Cerebellar cortex (tissue), 1 donor: ENCODE measurements at places on chromosomes 7 and 10.

GRCh38 chr10:74433993-74434392 is 283.0 kb downstream of the ADK start:
- no peak for DNase-seq

- no peak for DNase-seq
These were observed 3.5 kb downstream of the POLR3A start for GRCh38 chr10:78025685-78026364.

- peak; percentile 93 for DNase-seq
These were observed 65.8 kb upstream of the FRMD4A start for GRCh38 chr10:14396411-14397048.

DNA sequence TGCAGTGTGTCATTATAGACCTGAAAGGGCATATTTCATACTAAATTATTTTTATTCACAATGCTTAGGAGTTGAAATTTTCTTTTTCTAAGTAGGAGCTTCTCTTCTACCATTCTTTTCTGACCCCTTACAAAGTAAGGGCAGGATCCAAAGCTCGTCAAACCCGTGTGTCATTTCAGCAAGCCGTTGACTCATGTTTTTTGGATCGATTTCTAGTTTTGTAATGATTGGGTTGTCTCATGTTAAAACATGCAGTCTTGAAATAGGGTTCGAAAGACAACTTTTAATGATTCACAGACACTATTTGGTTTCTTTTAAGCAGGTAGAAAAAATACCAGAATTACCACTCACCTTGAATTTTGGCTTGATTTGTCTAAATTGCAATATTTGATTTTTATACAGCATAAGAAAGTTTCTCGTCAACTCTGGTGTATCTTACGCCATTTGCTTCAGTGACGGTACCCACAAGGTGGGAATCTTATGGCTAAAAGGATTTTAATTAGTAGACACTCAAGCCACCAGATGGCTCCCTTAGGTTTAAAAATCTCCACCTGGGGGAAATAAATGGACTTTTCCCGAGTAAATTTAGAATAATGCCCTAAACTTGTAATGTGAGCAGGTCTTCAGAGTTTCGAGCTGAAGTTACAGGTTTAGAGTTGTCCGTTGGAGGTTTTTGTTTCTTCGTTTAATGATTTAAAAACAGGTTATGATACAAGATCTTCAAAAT is 283.4 kb downstream of the CCDC3 start:
- DNase-seq, result no peak

GRCh38 chr10:30705101-30705624 is 75.6 kb upstream of the LYZL2 start:
- no peak for DNase-seq

GRCh38 chr7:5774790-5775189 is 6.7 kb downstream of the RNF216 start:
- DNase-seq, result no peak

DNA sequence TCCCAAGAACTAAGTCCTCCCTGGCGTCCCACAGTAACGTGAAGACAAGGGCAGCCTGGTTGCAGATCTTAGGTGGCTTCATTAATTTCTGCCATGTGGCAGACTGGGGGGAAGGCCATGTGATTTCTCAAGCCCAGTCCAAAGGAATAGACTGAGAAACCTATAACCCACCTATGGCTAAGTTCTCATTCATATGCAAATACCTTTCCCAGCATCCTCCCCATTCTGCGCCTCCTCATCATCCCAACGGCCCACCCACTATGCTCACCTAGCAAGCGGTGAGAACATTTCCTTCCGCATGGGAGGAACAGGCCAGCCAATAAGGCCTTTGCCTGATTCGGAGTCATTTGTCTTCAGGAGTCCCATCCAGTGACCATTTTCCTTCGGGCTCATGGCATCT is 8.2 kb upstream of the CLEC2L start:
- DNase-seq, result no peak

GRCh38 chr7:105250239-105250638 is 138.5 kb downstream of the SRPK2 start:
- DNase-seq, result no peak

DNA sequence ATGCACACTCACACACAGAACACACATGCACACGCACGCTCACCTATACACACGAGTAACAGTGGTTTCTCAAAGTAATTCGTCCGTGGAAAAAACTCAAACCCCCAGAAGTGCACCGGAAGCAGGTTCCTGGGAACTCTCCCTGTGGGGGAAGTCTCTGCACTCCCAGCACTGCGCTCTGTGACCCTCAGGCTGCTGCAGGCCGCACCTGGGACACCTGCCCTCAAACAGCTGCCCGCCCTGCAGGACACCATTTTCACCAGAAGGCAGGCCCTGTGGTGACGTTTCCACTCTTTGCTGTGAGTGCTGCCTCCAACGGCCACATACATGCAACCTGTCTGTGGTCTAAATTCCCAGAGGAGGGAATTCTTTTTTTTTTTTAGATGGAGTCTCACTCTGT is 21.3 kb downstream of the YKT6 start:
- DNase-seq, result no peak

- DNase-seq, result no peak
These were observed 32.6 kb upstream of the GIMAP8 start for GRCh38 chr7:150417863-150418262.

DNA sequence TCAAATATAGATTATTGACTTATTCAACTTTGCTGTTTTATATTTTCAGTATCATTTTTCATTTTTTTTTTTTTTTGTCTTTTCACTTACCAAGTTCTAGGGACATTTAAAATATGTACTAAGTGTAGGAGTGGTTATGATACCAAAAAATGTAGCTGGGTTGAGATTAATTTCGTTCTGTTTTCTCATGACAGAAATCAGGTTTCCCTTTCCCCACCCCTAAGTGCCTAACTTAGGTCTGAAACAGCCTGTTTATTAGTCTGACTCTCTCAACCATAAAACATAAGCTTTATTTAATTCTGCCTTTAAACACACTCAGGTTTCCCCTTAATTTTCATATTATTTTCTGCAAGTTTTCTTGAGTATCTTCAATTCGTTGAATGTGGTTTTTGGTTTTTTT is 22.1 kb downstream of the TMEM106B start:
- no peak for DNase-seq

DNA sequence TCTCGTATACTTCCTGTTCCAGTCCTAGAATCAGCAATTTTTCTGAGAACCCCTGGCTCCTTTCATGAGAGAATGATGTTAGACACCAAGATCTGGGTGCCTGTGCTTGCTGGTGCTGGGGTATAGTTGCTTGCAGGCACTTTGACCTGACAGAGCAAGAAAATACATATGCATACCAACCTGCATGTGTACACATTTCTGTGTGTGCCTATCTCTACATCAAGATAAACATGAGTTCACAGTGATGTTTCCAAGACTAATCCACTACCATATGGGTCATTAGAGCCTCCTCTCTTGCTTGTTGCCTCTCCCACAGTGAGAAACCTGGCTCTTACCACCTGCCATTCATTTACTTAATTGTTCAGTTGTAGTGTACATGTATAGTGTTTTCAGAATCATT is 229.1 kb upstream of the IGFBP3 start:
- DNase-seq, result no peak

GRCh38 chr7:16627236-16627635 is 18.3 kb downstream of the ANKMY2 start:
- no peak for DNase-seq

GRCh38 chr7:95749515-95749914 is 22.8 kb upstream of the DYNC1I1 start:
- DNase-seq, result no peak

- peak; percentile 66 for DNase-seq
These were observed 1.6 kb downstream of the NCOA4 start for GRCh38 chr10:46028584-46029460.

DNA sequence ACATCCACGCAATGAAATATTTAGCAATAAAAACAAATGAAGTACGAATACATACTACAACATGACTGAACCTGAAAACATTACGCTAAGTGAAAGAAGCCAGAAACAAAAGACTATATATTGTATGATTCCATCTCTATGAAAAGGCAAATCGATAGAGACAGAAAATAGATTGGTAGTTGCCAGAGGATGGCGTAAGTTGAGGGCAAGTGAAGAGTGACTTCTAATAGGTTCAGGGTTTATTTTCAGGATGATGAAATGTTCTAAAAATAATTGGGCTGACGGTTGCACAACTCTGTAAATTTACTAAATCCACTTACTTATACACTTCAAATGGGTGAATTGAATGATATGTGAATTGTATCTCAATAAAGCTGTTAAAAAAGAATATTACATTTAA is 39.5 kb upstream of the TECTB start:
- DNase-seq, result no peak

- no peak for DNase-seq
These were observed 276.3 kb upstream of the KCND2 start for GRCh38 chr7:119996634-119997033.

- DNase-seq, result no peak
These were observed 67.9 kb upstream of the NFKB2 start for GRCh38 chr10:102327641-102328040.

DNA sequence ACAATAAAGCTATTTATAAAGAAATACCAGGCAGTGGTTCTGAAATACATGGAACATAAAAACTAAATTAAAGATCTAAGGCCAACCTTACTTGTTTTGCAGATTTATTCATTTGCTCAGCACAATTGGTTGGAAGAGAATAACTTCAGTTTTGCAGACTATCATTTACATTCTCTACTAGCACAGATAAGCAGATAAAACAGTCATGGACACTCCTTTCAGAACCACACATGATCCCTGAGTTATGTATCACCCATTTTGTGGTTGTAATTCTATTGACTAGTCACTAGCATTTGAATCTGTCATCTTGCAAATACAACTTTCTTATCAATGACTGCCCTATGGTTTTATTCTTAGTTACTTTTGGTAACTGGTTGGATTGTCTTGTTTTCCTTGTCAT is 45.1 kb downstream of the PRKAR2B start:
- no peak for DNase-seq

DNA sequence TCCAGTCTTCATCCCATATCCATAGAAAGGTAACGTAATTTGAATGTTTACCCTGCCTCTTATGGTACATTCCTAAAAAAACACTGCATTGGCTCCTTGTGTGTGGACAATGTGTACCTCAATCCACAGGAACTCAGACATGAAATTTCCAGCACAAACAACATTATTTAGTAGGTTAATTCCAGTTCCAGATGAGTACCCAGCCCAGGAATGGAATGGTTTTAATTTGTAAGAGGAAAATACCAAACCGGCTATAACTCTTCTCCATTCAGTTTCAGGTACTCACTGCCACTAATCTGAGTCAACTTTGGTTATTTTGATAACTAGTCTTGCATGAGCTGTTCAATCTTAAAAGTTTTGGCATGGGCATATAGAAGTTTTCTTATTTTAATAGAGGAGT is 39.0 kb downstream of the TFPI2 start:
- DNase-seq, result no peak

GRCh38 chr10:792083-792791 is 102.8 kb upstream of the DIP2C start:
- no peak for DNase-seq

- DNase-seq, result no peak
These were observed 42.6 kb upstream of the C7orf33 start for GRCh38 chr7:148547951-148548350.

GRCh38 chr7:156777364-156778069 is 115.5 kb downstream of the LMBR1 start:
- DNase-seq, result no peak

- peak; percentile 83 for DNase-seq
These were observed 88.9 kb downstream of the ELFN1 start for GRCh38 chr7:1758859-1759521.

- no peak for DNase-seq
These were observed 64.4 kb downstream of the FBXL13 start for GRCh38 chr7:103010211-103010610.

- DNase-seq, result no peak
These were observed 15.2 kb downstream of the CUZD1 start for GRCh38 chr10:122830273-122830964.

DNA sequence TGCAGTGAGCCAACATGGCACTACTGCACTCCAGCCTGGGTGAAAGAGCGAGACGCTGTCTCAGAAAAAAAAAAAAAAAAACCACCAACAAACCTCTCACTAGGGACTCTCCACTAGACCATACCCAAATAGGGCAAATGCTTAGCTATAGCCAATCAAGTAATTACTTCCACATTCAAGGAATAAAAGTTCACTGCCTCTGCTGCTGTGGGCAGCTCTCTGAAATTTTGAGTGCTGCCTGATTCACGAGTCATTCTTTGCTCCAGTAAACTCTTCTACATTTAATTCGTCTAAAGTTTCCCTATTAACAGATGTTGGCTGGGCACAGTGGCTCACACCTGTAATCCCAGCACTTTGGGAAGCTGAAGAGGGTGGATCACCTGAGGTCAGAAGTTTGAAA is 4.7 kb upstream of the NRBF2 start:
- DNase-seq, result no peak

DNA sequence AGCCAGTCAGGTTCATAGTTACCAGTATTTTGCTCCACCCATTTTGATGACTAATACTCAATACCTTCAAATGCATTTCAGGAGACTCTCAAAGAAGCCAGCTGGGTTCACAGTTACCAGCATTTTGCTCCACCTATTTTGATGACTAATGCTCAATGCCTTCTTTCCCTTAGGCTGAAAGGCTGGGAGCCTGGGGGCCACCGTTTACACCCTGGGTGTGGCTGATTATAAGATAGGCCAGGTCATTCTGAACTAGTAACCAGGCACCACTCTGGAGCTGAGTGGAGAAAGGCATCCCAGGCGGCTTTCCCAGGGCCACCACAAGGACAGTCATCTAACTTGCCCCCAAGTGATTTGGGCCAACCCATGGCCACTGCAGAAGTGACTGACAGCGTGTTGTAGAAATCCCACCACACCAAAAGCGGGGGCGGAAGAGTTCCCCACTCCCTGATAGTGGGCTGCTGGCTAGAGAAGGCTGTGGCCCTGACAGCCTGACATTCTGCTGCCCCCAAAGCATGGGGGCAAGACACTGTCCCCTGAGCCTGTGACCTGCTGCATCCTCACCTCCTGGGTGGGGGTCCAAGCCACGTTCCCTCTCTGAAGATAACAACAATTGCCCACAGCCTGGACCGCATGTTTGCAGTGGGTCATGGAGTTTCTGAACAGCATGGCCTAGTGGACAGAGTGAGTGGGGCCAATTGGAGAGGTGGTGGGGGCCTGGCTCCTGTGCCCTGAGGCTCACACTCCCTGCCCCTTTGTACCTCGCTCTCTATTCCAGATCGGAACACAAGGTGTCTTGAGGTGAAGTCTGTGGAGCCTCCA is 23.0 kb upstream of the ZNF488 start:
- DNase-seq, result no peak

GRCh38 chr10:86036544-86036831 is 330.1 kb downstream of the GRID1 start:
- DNase-seq, result no peak

DNA sequence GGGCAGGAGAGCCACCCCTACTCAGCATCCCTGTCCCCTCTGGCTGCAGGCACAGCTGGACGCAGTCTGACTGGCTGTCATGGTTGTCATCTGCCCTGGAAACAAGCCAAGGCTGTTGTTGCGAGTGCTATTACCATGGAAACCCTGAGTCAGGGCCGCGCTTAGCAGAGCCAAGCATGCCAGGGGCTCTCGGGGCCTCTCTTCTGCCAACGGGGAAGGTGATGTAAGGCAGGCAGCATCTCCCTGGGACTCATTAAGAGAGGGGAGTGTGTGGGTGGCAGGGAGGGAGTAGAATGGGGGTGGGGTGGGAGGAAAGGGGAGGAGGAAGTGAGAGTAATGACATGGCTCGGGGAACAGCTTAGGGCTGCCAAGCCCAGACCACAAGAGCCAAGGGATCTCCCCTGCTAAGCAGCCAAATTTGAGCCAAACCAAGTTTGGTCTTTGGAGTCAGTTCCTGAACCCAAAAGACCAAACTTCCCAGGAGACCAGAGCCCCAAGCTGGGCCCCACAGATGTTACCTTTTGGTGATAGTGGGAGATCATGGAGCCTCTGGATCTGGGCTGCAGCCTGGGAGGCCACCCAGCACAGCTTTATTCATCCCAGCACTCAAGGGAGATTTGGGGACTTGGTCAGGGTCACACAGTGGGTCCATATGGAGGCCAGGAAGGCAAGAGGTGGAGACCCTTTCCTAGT is 67.6 kb downstream of the TMEM130 start:
- DNase-seq, result no peak
